ENCODE measurements at places on chromosomes 16 and 17. TPM values are rescaled to one million over a fixed set of nuclear protein-coding genes. Genes with fewer than 3 reads are reported as not detected.

Gene GCGR
- total RNA-seq, result not detected

Gene TNFRSF17
- not detected for total RNA-seq

Gene PLEKHH3
- total RNA-seq, result 1.3 TPM

Gene GLIS2
- 0.55 TPM for total RNA-seq

Gene TP53TG3C
- total RNA-seq, result not detected

- DNase-seq, result no peak
Observed at GRCh38 chr17:33121756-33122155, 130.1 kb downstream of the SPACA3 start.

DNA sequence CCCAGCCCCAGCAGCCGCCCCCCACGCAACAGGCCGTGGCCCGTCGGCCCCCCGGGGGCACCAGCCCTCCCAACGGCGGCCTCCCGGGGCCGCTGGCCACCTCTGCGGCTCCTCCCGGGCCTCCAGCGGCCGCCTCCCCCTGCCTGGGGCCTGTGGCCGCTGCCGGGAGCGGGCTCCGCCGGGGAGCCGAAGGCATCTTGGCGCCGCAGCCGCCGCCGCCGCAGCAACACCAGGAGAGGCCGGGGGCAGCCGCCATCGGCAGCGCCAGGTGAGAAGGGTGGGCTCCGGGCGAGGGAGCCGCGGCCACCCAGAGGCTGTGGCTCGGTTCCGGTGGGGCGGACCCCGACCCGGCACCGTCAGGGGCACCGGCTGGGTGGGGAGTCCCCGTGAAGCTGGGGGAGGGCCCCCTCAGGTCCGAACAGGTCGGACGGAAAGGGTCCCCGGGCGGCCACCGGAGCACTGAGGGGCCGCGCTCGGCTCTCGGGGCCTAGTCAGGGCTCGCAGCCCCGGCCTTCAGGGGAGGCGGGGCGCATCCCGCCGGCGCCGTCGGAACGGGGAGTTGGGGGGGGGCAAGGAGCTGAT, 583 bp downstream of the ATXN2L start:
- DNase-seq, result no peak

DNA sequence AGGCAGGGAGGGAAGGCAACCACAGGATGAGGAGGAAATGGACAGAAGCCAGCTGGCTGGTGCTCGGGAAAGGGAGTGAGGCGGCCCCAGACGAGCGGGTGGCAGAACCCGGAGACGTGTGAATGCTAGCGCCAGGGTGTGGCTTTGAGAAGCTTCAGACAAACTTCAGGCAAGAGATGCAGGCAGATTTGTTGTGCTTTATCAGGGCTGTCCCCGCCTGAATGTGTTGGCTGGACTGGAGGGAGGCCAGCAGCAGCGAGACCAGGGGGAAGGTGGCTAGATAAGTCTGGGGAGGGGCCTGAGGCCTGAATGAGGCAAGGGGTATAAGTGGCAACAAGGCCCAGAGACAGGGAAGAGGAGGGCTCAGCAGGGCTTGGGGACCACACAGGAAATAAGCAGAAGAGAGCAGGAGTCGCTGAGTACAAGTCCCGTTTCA, 22.0 kb downstream of the CAMKK1 start:
- DNase-seq, result no peak

DNA sequence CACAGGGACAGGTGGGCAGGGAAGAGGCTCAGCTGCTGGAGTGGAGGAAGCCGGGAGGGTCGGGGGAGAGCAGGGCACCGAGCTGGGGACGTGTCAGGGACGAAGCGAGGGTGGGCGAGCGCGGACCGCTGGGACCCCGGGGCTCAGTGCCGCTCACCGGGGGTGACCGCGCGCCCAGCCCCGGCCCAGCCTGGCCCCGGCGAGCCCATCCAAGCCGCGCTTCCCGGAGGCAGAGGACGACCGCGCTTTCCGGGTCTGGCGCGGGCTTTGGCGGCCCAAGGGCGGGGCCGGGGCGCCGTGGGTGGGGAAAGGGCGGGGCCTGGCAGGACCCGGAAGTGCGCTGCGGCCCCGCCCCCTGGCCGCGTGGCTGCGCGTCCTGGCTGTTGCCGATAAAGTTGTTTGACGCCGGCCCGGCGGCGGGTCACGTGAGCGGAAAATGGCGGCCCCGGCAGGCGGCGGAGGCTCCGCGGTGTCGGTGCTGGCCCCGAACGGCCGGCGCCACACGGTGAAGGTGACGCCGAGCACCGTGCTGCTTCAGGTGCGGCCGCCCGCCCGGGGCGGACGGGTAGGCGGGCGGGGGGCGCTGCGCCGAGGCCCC, at the start of gene ASPSCR1:
Gene ASPSCR1 (plus strand): TSS at position 419 of the 598 bp plus-strand sequence. CDS start 18 bp downstream, at position 437.
- DNase-seq, result peak; percentile 91

DNA sequence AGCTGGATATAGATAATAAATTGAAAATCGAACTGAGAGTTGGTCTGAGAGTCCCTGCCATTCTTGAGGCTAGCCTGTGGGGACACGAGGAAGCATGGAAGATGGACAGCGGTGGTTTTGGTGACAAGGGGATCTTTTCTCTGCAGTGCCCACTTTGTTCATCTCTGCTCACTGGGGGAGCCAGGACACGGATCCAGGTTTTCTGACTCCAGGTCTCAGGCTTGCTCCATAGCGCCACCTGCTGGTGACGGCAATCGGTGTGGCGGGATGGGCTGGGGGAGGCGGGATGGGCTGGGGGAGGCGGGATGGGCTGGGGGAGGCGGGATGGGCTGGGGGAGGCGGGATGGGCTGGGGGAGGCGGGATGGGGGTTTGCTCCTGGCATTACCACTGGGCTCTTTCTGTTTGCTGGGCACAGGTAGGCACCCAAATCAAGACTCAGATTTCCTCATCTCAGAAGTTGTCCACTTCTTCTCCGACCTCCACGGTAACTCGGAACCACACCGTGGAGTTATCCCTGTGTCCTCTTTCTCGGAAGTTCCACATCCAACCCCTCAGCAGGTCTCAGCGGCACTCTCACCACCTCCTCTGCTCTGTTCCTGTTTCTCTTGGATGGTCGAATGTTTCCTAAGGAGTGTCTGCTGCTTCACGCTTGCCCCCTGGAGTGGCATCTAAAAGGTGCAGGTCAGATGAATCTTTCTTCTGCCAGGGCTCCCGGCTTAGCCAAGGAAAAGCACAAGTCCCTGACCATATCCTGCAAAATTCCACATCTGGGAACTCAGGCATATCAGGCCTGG, 142.4 kb downstream of the CYLD start:
- DNase-seq, result no peak

- no peak for DNase-seq
Observed at GRCh38 chr16:56520251-56520577, 390 bp upstream of the BBS2 start.

- DNase-seq, result no peak
Observed at GRCh38 chr17:41942626-41943373, 12.4 kb downstream of the ODAD4 start.

GRCh38 chr16:30600215-30600614, 10.0 kb downstream of the ZNF689 start:
- DNase-seq, result no peak

DNA sequence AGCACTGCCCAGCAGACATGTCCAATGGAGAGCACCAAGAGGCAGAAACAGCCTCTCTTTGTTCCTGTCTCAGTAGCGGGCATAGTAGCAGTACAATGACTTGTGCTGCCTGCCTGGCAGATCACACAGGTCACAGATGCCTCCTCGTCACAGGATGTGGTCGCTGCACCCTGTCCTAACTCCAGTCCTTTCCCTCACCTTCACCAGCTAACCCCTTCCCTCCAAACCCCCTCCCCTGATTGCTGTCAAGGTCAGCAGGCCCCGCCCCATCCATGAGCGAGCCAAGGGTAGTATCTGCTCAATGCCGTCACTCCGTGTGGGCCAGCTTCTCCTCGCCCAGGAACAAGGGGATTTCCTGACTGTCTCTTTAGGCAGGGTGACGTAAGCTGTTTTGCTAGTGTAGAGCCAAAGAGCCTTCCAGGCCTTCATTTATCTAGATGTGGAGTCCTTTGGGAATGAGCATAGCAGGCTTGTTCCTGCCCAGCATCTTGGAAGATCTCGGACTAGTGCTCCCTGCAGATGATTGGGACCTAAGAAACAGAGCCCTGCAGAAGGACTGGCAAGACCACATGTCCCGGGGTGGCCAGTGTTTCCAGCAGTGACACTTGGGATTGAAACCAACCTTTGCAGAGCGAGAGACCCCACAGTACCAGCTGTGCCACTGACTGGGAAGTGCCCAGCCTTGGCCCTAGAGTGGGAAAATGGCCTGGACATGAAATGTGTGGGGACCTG, 75.9 kb upstream of the TNRC6C start:
- DNase-seq, result peak; percentile 95

DNA sequence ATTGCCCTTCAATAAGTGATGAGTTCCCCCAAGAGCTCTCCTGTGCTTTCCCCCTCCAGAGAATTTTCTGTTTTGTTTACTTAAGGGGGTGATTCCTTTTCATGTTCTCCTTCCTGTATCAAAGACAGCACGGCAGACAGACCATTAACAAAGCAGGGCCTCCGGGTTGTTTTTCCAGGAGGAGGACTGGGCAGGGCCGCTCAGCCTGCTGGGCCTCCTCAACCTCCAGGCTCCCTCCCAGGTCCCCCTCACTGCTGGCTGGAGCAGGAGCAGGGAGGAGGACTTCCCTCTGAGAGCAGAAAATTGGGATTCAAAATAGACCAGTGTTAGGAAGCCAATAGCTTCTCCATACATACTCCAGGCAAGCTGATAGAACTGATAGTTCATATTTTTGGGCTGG, 20.4 kb downstream of the SDK2 start:
- DNase-seq, result no peak

- no peak for DNase-seq
Observed at GRCh38 chr17:65741710-65742109, 180.3 kb upstream of the AXIN2 start.

- DNase-seq, result no peak
Observed at GRCh38 chr17:14745541-14745940, 444.7 kb downstream of the HS3ST3B1 start.

DNA sequence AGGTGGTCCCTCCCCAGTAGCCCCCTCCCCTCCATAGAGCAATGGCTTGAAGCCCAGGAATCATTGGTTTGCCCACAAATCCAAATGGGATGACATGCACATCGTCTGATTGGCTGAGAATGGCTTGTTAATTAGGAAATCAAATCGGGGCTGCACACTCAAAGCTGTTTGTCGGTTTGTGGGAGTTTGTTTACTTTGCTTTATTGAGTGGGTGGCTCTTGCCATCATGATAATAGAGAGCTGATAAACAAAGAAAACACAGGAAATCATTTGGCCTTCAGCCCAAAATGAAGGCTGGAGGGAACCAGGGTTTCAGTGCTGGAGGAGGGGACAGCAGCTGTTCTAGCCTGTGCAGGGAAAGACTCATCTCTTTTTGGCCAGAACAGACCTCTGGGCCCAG, 316.3 kb downstream of the CBLN1 start:
- no peak for DNase-seq

GRCh38 chr16:83704656-83705055, 103.1 kb upstream of the HSBP1 start:
- no peak for DNase-seq

DNA sequence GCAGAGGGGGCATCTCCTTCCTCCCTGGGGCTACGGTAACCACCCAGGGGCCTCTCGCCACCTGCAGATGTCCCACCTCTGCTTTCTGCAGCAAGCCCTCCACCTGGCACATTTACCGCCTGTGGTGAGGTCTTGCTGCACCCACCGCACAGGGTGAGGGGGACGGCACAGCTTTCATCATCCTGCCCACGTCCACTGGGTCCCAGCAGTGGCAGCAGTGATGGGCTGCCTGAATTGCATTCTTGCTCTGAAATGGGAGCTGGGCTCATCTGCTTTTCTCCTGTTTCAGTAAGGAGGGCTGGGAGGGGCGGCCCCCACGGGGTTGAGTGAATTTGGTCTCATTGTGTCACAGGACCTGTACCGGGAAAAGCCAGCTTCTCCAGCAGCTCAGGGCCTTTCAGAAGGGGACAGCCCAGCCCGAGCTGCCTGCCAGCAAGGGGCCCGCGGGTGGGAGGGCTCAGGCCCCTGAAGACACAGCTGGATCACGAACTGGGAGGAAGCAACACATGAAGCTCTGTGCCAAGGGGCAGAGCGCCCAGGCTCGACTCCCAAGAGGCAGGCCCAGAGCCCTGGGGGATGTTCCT, 12.7 kb downstream of the DNAAF8 start:
- DNase-seq, result no peak

GRCh38 chr16:86490859-86491639, 19.3 kb upstream of the FOXF1 start:
- DNase-seq, result no peak

- DNase-seq, result no peak
Observed at GRCh38 chr16:84973776-84974523, 37.4 kb downstream of the ZDHHC7 start.

GRCh38 chr16:49919327-49919726, 63.4 kb upstream of the ZNF423 start:
- DNase-seq, result no peak

- no peak for DNase-seq
Observed at GRCh38 chr17:55622547-55622946, 100.1 kb downstream of the TMEM100 start.

- DNase-seq, result no peak
Observed at GRCh38 chr16:4892361-4893102, 44.4 kb downstream of the PPL start.

GRCh38 chr17:74759243-74759801, 10.9 kb downstream of the NHERF1 start:
- peak; percentile 85 for DNase-seq

DNA sequence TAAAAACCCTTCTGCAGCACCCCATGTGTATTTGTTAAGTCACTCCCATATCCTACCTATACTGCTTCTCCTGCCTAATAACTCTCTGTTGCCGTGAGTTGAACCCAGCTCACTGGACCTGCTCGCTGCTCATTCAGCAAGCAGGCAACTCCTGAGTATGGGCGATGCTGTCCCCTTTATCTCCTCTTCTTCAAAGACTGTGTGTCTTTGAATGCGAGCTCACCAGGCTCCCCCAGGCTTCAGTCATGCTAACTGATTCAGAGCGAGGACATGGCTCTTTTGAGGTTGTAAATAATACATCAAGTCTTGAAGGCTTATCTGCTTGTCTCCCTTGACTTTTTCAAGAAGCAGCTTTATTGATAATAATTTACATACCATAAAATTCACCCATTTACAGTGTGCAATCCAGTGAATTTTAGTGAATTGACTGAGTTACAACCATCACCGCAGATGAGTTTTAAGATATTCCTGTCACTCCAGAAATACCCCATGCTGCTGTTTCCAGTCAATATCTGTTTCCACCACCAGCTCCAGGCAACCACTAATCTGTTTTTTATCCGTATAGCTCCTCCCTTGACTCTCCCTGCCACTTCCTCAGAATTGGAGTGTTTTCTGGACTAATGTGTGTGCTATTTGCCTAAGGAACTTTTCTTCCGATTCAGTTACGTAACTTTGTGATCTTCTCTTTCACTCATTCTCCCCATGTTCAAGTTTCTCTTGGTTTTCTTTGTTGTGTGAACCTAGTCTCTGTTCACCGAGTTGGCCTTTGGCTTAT, 132.2 kb downstream of the SPECC1 start:
- no peak for DNase-seq

- no peak for DNase-seq
Observed at GRCh38 chr17:65487161-65487560, 74.3 kb downstream of the AXIN2 start.

DNA sequence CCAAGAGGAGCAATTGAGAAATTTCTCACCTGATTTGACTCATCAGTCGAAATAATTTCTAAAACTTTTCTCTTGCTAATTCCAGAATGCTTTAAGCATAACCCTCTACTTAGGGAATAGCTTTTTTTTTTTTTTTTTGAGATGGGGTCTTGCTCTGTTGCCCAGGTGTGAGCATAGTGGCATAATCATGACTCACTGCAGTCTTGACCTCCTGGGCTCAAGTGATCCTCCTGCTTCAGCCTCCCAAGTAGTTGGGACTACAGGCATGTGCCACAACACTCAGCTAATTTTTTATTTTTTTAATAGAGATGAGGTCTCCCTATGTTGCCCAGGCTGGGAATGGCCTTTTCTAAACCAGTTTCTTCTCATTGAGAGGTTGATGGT, 13.7 kb upstream of the NFATC3 start:
- DNase-seq, result no peak

- DNase-seq, result no peak
Observed at GRCh38 chr16:83932304-83932703, 20.7 kb upstream of the OSGIN1 start.
